ENCODE measurements at places on chromosomes 7 and 10. TPM values are rescaled to one million over a fixed set of nuclear protein-coding genes. Genes with fewer than 3 reads are reported as not detected.

FFAR4 gene
- 0.08 TPM for total RNA-seq

SLC26A5 gene
- total RNA-seq: not detected

MSMB gene
- total RNA-seq: not detected

SKIDA1 gene
- total RNA-seq: 2.7 TPM

PTER gene
- 16.3 TPM for total RNA-seq

LAMB1 gene
- 60.0 TPM for total RNA-seq

ASB10 gene
- total RNA-seq: 35.4 TPM

SDK1 gene
- total RNA-seq: 1.3 TPM

TRIM73 gene
- total RNA-seq: 1.4 TPM

RPEL1 gene
- not detected for total RNA-seq

GRB10 gene
- 40.6 TPM for total RNA-seq

COL28A1 gene
- total RNA-seq: 1.9 TPM

RASSF4 gene
- total RNA-seq: 103 TPM

TMEM213 gene
- not detected for total RNA-seq

CPXM2 gene
- 4.5 TPM for total RNA-seq

CCL26 gene
- 0.49 TPM for total RNA-seq

PCLO gene
- 4.2 TPM for total RNA-seq

ACBD7 gene
- not detected for total RNA-seq

CYP26C1 gene
- not detected for total RNA-seq

C7orf33 gene
- not detected for total RNA-seq

GIMAP2 gene
- 5.0 TPM for total RNA-seq

RAPGEF5 gene
- total RNA-seq: 16.5 TPM

CCL24 gene
- total RNA-seq: not detected

NPFFR1 gene
- not detected for total RNA-seq

IKZF1 gene
- 2.1 TPM for total RNA-seq

ABI1 gene
- total RNA-seq: 29.2 TPM

AOAH gene
- total RNA-seq: 1.9 TPM

ATOH7 gene
- total RNA-seq: not detected

CUTC gene
- total RNA-seq: 41.0 TPM

AVPI1 gene
- 6.7 TPM for total RNA-seq

ZNF282 gene
- 15.0 TPM for total RNA-seq

BICC1 gene
- total RNA-seq: 5.7 TPM

CHST3 gene
- total RNA-seq: 18.0 TPM

OPN1SW gene
- total RNA-seq: not detected

AGAP9 gene
- 1.6 TPM for total RNA-seq

LBX1 gene
- total RNA-seq: not detected

AKR1C4 gene
- not detected for total RNA-seq

METTL27 gene
- total RNA-seq: 0.44 TPM

SMO gene
- total RNA-seq: 4.6 TPM

PILRA gene
- total RNA-seq: 2.0 TPM

GIMAP1 gene
- 5.9 TPM for total RNA-seq

OPN4 gene
- 0.25 TPM for total RNA-seq

TBC1D12 gene
- 4.4 TPM for total RNA-seq

PTCD1 gene
- 4.3 TPM for total RNA-seq

CFAP69 gene
- total RNA-seq: 3.8 TPM

C10orf143 gene
- 1.7 TPM for total RNA-seq

LRRD1 gene
- total RNA-seq: not detected

MOGAT3 gene
- total RNA-seq: not detected

HOXA6 gene
- not detected for total RNA-seq

NUTM2A gene
- 2.2 TPM for total RNA-seq

AGR2 gene
- not detected for total RNA-seq

FLNC gene
- total RNA-seq: 839 TPM

LIPJ gene
- not detected for total RNA-seq

UPK3B gene
- total RNA-seq: 0.49 TPM

PRKG1 gene
- 38.9 TPM for total RNA-seq

CLRN3 gene
- total RNA-seq: not detected

GPRIN2 gene
- not detected for total RNA-seq

AKR1B15 gene
- total RNA-seq: not detected

All from left ventricle myocardium inferior (tissue), 1 donor.